ENCODE measurements at places on chromosomes 2 and 18.

DNA sequence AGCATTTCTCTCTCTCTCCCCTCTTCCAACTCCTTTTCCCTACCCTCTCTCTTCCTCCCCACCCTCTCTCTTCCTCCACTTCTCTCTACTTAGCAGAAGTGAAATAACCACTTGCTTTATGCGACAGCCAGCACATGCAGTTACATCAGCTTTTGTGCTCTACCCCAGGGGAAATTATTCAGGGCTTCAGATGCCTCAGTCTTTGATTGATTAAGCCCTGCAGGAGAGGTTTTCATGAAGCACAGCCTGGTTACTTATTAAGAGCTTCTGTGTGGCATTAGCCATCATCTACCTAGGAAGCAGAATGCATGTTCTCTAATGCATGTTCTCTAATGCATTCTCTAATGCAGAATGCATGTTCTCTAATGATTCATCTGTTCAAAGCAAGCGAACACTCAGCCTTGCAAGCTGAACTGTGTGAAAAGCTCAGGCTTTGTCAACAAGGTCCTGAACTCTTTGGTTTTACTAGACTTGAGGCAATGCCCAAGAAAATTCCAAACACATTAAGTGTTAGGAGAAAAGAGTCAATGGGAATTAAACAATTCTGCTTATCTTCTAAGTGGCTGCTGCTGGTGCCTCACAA, 56.1 kb downstream of the LHCGR start:
- DNase-seq, result no peak

GRCh38 chr2:168915441-168916330, 14.6 kb downstream of the G6PC2 start:
- no peak for DNase-seq

DNA sequence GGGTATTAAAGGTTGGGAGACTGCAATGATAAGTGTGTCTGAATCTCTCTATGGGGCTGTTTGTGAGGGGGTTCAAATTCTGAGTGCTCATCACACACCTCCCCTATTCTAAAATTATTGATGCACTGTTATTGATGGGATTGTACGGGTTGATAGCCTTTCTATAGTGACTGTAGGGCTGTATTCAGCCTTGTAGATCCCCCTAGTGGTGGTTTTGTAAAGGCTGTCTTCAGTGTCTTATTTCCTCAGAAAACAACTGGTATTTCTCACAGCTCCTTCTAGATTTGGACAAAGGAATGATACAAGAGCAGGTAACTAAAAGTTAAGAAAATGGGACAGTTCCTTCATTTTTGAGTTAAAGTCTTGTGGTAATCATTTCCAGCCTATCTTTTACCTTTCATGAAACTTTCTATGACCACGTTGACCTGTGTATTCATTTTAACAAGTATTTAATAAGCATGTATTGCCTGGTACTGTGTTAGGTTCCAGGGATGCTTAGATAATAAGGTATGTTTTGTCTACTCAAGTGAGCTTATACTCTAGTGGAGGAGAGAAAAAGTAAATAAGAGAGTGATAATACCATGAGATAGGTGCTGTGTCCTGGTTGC, 21.2 kb downstream of the SMAD4 start:
- DNase-seq, result no peak

- no peak for DNase-seq
Measured at GRCh38 chr2:133900909-133901308, 332.6 kb upstream of the NCKAP5 start.

DNA sequence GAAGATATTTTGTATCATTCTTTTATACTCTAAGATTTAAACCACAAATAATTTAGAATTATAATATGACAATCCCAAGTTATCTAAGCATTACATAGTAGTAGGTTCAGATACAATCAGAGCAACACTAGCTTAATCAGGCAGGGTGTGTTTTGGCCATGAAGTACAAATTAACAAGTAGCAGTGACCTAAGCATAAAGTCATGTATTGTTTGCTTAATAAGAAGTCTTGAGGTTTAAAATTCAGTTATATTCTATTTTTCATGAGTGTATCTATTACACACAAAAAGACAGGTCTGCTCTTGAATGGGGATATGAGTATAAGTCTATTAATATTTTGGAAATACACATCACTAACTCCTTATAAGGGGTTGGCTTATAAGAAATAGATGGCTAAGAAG, 39.9 kb downstream of the DYNAP start:
- no peak for DNase-seq

GRCh38 chr2:44349506-44349905, 11.8 kb downstream of the PREPL start:
- DNase-seq, result no peak

DNA sequence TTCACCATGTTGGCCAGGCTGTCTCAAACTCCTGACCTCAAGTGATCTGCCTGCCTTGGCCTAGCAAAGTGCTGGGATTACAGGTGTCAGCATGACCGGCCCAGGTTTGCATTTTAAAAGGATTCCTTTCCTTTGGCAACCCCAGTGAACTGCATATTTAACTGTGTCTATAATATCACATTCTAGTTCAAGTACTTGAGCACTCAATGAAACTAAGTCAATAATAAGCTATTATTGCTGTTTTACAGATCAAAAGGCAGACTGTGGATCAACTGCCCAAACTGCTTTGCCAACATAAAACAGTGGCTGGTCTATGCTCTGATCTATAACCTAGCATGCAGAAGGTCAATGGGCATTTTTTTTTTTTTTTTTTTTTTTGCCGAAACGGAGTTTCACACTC, 144.5 kb downstream of the USP34 start:
- DNase-seq, result no peak

GRCh38 chr2:190912726-190913125, 32.1 kb downstream of the GLS start:
- DNase-seq, result no peak

DNA sequence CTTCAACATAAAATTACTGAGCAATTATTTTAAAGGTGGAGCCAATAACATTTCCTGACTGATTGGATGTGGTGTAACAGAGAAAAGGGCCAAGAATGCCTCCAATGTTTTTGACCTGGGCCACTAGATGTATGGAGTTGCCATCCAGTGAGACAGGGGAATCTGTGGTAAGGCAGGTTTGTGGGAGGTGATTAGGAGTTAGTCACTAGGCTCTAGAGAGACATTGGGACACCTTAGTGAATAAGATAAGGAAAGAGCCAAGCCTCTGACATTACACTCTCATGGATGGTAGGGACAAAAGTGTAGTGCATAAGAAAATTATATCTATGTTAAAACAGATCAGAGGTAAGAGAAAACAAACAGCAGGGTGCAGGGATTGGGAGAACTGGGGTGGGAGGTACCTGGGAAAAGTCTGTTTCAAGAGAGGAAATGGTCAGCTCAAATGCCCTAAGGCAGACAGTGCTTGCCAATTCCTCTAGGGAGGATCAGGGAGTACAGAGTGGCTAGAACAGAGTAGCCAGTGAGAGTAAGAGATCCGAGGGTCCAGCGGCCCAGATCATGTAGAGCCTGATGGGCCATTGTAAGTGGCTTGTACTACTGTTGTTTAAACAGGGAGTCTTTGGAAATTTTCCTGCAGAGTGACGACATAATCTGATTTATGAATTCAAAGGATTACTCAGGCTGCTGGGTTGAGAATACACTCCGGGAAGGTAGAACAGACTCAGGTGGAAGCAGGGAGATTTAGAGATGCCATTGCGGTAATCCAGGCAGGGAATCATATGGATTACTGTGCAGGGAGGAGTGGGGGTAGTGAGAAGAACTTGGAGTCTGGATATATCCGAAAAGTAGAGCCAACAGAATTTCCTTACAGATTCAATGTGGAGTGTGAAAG, 45.7 kb upstream of the CUL3 start:
- no peak for DNase-seq

- no peak for DNase-seq
Measured at GRCh38 chr2:11941201-11942177, 195.1 kb downstream of the LPIN1 start.

- no peak for DNase-seq
Measured at GRCh38 chr2:232406556-232407310, at the start of gene ALPG. Gene ALPG, plus strand, starts transcription at chr2:232406844. Its CDS starts 51 bp downstream, at chr2:232406895.

- DNase-seq, result no peak
Measured at GRCh38 chr2:50606860-50607259, 425.1 kb downstream of the NRXN1 start.

DNA sequence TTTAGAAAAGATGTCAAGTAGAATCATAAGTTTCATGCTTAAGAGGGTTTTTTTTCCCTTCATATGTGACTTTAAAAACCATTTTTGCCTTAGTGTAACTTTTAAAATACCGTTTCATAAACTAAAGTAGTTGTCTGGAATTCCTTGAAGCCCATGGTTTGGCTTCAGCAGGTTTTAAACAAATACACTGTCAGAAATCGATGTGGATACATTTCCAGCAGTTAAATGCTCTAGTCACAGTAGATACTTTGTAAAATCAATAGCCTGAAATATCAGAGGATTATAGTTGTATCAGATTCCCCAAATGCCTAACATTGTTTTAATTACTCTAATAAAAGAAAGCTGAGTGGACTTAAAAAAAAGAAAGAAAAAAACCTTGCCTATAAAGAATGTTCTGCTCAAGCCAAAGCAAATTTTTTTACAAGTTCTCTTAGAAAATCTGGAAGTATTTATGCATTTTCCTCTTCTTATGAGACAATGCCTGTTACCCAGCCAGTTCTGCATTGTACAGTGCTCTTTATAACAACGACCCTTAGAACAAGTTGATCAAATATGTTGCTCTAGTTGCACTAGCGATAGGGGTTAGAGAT, 260.5 kb downstream of the LTBP1 start:
- no peak for DNase-seq

DNA sequence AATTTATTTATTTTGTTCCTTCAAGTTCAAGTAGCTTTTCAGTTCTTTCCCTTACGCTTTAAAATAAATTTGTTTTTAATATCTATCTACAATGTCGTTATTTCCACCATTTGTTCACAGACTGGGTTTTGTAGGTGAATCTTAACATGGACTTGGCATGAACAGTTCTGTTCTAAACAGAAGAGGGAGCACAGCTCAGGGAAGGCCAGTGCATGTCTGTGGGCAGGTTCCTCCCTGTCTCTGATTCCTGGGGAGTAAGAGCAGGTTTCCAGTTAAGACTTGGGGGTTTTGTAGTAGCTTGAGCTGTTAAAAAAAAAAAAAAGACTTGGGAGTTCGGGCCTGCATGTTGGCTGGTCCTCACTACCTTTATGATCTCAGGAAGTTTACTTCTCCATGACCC, 11.1 kb downstream of the TTL start:
- DNase-seq, result no peak

GRCh38 chr18:56672981-56673380, 21.8 kb downstream of the WDR7 start:
- no peak for DNase-seq

- DNase-seq, result peak; percentile 71
Measured at GRCh38 chr2:202375609-202376408, at the start of gene BMPR2. Gene BMPR2, plus strand, starts transcription at chr2:202376327. Its CDS starts 1,148 bp downstream, at chr2:202377475.

- DNase-seq, result no peak
Measured at GRCh38 chr18:11944252-11944651, 36.1 kb upstream of the MPPE1 start.

DNA sequence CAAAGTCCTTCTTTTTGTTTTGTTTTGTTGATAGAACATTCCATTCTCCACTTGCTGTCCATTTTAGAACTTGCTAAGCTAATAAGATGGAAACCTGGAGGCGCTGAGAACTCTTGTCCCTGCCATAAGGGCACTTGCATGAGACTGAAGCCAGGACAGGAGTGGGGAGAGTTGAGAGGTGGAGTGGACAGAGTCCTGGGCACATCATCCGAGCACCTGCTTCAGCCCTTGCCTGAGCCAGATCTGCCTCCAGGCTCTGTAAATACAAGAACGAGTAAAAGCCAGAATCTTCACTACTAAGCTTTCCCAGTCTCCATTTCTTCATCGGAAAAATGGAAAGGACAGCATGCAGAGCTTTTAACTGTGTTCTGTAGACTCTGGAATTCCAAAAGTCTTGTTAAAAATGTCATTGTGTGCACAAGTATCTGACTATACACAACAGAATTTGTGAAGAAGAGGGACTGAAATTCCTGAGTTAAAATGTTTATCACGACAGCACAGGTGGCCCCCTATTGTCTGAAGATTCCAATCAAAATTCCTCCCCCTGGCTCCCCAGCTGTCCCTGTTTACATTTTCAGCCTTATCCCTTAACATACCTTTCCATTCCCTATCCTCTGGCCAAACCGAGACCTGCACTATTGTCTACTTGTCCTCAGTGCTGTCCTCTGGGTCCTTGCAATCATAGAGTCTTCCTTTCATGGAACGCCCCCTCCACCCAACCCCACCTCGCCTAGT, 498.2 kb upstream of the TNP1 start:
- DNase-seq, result no peak

DNA sequence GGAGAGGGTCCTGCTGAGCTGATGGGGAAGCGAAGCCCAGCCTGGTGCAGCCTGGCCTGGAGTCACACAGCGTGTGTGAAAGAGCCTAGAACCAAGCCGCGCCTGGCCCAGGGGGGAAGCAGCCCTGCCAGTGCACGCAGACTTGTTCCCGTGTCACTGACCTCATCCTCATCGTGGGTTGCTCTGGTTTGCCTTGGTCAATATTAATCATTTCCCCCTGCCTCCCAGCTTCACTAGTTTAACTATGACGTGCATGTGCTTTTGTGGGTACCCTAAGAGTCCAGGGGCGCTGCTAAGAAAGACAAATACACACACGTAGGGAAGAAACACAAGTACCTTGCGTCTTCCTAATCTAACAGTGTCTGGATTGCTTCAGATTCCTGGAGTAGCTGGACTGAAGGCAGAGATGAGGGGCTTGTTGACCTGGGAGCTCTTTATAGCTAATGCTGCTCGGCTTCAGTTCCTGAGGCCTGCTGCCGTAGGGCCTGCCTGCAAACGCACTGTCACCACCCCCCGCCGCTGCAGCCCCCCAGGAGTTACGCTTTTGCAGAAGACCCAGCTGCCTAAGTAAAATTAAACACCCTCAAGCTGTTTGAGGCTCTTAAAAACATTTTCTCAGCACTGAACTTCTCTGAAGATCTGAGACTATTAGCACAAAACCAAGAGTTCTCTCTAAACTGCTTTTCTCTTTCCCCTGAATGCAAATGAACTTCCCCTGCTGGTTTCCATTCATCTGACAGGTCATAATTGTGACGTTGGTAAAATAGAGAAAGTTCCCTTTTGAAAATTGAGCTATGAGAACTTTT, 159.2 kb downstream of the FAM210A start:
- DNase-seq, result peak; percentile 24

DNA sequence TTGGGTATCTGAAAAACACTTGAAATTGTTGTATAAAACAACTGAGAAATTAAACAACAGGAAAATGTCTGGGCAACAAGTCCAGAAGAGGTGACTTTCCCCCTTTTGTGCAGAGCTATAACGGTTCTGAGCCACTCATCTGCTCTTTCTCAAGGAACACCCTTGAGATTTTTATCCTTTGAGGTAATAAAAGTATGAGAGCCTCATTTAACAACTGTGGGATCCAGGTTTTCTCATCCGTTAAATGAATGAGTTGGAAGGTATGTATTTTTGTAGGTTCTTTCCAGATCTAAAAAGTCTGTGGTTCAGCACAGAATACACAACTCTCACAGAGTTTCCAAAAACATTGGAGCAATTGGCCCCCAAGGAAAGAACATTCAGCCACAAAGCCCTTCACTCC, 93.0 kb downstream of the ANKRD44 start:
- no peak for DNase-seq
